Stimulated activated CD4-positive, alpha-beta T cell treated with anti-CD3 and anti-CD28 coated beads, Interleukin-1b, Interleukin-23, amount 100 ng/mL, for 4 hours (primary cell): ENCODE measurements at places on chromosomes 16 and 17.
A peak's percentile ranks its signal among the peaks of the same experiment; 100 is the strongest.

DNA sequence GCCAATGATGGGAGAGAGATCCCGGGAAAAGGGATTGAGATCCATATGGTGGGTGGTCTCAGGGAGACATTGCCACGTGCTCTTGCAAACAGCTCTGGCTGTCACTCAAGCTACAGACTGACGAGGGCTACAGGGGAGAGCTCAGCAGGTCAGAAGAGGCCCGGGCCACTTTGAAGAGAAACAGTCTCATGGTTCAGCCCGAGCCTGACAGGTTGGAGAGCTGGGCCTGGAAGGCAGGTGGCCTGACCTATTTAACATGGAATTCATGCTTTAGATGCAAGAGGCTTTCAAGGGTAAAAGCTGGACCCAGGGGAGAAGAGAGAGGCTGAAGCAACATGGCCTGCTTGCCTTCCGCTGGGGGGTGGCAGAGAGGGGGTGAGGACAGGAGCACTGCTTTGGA, 81.0 kb upstream of the BRD7 start:
- DNase-seq = no peak

DNA sequence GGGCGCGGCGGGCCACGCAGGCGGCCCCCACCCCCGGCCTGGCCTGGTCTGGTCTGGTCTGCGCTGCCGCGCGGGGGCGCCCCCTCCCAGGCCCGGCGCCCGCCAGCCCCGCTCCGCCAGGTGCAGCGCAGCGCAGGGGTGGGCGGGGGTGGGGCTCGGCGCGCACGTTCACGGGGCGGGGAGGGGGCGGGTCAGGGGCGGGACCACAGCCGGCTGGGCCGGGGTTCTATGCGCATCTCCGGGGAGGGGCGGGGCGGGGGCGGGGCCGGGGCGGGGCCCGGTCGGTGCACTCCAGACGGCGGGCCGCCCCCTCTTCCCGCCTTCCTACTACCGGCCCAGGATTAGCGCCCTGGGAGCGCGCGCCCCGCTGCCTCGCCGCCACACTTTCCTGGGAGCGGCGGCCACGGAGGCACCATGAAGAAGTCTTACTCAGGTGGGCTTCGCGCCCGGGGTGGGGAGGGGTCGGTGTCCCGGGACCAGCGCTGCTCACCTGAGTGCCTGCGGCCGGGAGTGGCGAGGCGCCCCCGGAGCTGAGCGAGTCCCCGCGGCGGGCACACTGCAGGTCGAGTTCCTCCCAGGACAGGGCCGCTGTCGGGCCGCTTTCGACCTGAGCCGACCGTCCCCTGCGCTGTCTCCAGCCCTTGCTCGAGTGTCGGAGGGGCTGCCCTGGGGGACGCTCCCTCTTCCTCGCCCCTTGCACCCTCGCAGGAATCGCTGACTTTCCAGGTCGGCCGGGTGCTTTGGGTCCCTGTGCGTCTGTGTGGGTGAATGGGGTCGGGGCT, 140.5 kb downstream of the SEC14L1 start:
- peak; percentile 59 for DNase-seq

- no peak for DNase-seq
Measured at GRCh38 chr16:15897834-15898254, 9.4 kb upstream of the CEP20 start.

DNA sequence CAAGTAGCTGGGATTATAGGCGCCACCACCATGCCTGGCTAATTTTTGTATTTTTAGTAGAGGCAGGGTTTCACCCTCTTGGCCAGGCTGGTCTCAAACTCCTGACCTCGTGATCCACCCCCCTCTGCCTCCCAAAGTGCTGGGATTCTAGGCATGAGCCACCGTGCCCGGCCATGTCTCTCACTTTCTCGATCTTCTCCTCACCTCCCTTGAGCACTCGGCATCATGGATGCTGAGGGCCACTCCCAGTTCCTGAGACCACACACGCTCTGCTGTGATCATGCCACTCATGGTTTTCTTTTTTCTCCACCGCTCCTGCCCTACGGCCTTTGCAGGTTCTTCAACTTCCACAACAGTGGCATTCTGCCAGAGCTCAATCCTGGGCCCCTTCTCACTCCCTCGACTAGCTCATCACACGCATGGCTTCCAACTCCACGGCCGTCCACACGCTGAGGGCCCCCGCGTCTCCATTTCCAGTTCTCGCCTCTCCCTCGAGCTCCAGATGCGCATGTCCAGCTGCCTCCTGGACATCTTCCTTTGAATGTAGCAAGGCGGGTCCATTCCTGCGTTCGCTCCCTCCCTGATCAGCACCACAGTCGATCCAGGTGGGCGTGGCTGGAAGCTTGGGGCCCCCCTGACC, 5.5 kb upstream of the NCBP3 start:
- no peak for DNase-seq

DNA sequence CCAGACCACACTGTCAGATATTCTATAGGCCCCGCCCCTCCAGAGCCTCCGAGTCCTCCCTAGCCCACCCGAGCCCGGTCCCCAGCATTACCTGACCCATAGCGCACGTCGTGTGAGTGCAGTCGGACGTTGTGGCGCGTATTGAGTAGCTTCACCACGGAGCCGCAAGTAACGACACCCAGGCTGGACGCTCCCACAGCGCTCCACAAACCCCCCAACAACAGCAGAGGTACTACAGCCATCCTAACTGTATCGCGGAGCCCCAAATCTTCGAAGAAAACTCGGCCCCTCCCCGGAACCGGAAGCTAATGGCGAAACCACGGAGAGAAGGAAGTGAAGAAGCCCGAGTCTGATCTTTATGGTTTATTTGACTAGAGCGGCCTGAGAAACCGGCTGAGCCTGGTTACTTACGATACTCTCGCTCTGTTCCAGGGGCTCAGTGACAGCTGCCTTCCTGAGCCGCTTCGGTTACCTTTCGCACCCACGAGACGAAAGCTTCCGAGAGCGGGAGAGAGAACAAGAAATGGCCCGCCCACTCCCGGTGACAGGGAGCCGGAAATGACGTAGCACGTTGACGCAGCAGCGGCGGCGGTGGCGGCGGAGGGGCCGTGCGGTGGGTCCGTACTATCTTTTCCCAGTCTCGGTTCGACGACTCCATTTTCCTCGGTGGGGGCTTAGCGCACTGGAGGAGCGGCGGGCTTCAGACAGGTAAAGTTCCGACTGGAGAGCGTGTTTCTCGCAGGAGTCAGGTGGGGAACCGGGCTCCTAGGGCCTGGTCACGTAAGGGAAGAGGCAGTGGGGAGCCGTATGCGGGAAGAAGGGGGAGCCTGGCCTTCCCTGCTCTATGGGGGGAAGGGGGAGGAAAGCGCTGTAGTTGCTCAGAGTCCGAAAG, at the start of the genes SDF2 and SUPT6H:
Gene SDF2 (minus strand): TSS at position 272 of the 892 bp plus-strand sequence. CDS start 30 bp downstream, at position 242.
Gene SUPT6H (plus strand): TSS at position 571 of the 892 bp plus-strand sequence. CDS start 11,197 bp downstream, outside the sequence.
- DNase-seq = peak; percentile 92

GRCh38 chr17:36673068-36673467, 71.7 kb downstream of the MRM1 start:
- DNase-seq = no peak

- peak; percentile 65 for DNase-seq
Measured at GRCh38 chr17:50482516-50482915, 3.9 kb downstream of the RSAD1 start.

- DNase-seq = no peak
Measured at GRCh38 chr16:73122604-73123391, 74.9 kb upstream of the ZFHX3 start.

- DNase-seq = no peak
Measured at GRCh38 chr17:30905742-30906100, 317 bp downstream of the TEFM start.

DNA sequence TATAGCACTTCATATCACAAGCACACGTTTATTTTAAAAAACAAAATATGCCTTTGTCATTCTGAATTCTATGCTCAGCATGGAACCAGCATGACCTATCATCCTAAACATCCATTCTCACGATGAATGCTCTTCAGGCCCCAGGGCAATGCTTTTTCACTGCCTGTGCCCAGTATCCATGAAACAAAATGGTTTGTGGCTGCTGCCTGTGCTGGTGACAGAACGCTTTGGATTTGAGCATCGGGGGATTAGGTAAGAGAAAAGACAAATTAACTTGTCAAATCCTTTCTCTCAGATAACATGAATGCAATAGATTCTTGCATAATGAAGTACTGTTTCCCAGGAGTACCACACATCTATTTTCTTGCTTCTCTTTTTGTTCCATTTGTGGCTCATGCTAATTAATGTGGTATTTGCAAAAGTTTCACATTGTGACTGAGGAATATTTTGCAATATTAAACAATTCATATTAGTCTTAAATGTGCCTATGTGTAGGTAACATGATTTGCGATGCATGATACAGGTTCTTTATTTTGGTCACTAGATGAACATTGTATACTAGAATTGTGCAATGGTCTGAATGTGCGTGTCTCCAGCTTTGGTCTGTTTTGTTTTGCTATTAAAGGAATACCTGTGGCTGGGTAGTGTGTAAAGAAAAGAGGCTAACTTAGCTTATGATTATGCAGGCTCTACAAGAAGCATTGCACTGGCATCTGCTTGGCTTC, 25.8 kb upstream of the SRSF1 start:
- no peak for DNase-seq

DNA sequence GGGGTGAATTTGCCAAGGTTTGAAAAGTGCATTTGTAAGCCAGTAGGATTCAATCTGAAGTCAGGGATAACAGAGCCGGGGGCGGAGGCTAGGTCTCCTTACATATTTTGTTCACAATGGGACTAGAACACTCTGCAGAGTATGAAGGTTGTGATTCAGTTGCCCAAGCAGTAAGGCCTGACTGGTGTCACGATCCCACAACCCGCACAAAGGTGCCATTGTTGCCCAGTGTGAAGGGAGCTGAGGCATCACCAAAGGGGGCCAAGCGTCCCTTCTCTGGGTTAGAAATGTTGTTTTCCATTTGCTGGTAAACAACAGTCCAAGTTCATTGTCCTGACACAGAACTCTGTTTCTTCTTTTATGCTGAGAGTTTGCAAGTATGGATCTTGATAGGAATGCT, 471.8 kb downstream of the MAF start:
- DNase-seq = no peak

GRCh38 chr17:8542599-8543502, 87.7 kb downstream of the MYH10 start:
- DNase-seq = no peak

GRCh38 chr16:78509965-78510364, 410.5 kb downstream of the WWOX start:
- no peak for DNase-seq

DNA sequence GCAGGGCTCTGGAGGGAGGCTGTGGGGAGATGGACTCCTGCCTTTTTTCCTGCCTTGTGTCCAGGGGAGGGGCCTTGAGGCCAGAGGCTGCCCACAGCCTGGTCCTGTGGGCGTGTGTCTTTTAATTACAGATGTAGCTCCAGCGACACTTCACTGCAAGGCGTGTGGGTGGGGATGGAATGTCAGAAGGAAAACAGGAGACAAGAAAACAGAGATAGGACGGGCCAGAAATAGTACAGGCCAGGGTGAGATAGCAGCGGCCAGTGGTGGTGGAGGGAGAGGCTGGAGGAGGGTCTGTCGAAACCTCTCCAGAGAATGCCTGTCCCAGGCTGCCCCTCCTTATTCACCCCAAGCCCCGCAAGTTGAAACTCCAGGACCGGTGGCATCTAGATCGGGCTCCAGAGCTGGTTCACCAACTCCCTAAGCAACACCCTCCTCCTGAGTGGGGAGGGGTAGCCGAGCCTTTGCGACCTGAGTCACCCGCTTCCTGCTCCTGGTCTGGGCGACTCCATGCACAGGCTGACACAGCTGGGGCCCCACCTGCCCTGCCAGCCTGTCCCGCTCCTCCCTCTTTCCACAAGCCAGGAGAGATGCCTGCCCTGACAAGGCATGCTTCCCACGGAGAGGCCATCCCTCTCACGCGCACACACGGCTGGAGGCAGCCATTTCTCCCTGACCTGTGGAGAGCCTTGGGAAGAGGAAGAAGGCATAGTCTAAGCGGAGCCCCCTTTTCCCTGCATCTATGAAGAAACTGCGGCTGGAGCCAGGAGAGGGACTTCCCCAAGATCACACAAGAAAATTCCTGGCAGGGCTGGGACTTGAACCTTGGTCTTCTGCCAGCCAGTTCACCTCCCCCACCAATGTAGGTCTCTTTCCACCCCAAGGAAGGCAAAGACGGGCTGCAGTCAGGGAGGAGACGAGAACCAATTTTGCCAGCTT, 6.6 kb upstream of the JUP start:
- no peak for DNase-seq

DNA sequence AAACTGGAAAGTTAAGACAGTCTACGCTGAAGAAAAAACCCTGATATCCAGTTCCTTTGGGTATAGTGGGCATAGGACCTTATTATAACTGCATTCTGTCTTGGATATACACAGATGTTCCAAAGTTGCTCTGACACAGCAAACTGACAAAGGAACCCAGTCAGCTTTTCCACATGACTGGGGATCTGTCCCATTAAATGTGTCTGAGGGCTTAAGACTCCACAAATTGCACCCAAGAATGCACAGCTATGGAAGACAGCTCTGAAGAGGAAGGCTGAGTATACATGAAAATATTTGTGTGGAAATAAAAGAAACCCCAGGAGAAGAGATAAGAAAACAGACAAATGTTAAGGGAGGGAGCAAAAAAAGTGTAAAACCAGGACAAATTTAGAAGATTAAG, 114.1 kb downstream of the SPAG9 start:
- no peak for DNase-seq

- no peak for DNase-seq
Measured at GRCh38 chr16:78729687-78730086, 630.2 kb downstream of the WWOX start.

GRCh38 chr17:72120642-72121163, at the start of gene SOX9:
Gene SOX9 (plus strand): TSS chr17:72121020. CDS start chr17:72121392, 372 bp downstream.
- DNase-seq = no peak

GRCh38 chr17:80727409-80727755, 182.7 kb downstream of the RPTOR start:
- no peak for DNase-seq

DNA sequence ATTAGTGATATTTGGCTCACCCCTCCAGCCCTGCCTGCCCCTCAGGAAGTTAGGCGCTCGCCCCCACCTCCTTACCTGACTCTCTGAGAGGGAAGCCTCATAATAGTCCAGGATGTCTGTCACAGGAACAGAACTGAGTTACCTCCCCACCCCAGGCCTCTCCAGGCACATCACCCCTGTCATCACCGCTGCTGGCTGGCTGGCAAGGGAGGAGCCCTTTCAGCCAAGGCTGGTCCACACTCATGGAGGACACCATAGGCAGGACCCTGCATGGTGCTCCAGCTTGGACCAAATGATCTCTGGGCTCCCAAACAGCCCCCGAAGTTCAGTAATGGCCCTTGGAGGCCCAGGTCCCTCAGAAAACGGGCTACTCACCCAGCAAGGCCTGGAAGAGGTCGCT, 1.5 kb downstream of the DLG4 start:
- no peak for DNase-seq
